ENCODE measurements at places on chromosomes 5 and 9.
A peak's percentile ranks its signal among the peaks of the same experiment; 100 is the strongest.

DNA sequence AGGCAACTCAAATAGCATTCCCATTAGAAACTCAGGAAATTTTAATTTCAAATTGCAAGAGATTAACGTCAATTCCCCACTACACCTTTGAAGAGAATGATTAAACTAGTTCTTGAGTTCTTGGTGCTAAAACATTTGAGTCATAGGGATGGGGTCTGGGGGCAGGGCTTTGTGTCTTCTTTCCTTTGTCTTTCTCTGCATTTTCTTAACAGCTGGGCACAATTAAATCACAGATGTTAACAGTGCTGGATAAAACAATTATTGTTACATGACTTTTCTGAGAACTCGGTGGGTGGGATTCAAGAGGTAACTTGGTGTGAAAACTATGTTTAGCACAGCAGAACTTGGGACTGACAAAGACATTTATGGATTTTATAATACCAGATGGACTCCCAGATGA, 351.9 kb upstream of the TNC start:
- DNase-seq = no peak

DNA sequence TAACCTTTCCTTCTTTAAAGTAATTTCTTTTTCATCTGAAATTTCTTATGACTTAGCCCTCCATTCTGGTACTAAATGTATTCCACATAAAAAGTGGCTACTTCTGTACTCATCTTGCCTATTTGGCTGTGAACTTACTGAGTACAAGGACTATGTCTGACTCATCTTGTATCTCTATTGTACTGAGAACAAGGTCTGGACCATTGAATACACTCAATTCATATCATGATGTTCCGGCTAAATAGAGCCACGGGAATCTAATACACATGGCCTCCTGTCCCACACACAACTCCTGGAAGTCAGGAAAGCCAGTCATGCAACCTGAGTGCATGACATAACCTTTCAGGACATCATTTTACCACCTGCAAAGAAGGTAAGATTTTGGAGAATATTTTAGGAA, 203.9 kb downstream of the PLK2 start:
- no peak for DNase-seq

DNA sequence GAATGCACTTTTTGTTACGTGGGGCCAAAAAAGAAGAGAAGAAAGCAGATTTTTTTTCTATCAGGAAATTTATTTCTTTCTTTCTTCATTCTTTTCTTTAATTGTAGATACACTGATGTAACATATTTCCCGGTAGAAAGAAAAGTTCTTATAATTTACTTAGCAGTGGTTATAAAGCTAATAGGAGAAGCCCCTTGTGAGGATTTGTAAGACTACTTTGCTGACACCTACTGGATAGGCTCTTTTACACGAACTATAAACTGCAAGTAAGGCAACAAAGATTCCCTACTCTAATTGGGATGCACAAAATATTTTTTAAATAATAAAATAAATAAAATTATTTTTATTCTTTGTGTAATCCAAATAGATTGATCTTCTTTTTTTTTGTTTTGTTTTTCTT, 284.4 kb downstream of the DNAH5 start:
- DNase-seq = no peak

DNA sequence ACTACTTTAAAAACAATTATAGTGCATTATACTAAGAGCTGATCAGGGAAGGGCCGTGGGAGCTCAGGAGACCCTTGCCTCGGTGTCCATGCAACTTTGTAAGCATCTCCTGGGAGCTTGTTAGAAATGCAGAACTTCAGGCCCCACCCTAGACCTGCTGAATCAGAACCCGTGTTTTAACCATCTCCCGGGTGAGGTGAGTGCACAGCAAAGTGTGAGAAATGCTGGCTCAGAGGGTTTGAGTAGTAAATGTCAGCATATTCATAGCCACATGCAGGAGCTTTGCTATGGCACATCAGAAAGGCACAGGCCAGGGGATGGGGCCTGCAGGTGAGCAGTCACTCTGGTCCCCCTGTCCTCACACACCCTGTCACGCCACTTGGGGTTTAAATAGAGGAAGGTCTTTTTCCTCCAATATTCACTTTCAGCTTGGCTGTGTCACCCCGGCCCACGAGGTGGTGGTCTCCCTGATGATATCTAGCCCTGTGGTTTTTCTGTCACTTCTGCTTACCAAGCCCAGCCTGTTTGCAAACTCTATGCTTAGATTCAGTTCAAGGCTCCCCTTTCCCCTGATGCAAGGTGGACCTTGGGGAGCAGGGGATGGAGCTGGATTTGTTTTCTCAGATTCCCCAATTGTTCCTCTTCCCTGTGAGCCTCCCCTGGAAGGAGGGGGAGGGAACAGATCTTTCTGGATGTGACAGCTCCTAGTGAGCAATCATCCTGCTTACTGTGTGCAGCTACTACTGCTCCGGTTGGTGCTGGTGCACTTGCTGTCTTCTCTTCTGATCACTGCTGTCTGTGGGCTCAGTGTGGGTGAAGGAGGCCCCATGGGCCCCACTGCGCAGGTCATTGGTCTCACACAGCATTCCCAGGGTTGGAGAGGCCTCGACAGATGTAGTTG, 51.8 kb upstream of the TGFBR1 start:
- no peak for DNase-seq

GRCh38 chr5:162769019-162769418, 668.4 kb upstream of the CCNG1 start:
- no peak for DNase-seq

- DNase-seq = no peak
Observed at GRCh38 chr9:134243778-134244467, 79.6 kb upstream of the RNU6ATAC start.

DNA sequence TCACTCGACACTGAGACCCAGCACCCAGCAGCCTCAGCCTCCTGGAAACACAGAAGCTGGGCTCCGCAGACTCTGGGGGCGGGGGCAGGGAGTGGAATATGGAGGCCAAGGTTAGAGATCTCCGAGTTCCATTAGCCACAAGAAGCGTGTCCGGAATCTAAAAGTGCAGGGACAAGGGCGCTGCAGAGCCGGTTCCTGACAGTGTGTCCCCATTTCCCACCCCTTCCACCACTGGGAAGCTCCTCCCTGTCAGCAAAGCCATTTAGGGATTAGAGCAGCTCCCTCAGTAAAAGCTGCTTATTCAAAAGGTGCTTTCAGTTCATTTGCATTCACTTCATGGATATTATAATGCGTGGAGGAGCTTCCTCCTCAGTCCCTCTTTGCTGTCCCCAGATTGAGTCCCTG, 74.1 kb upstream of the HSPA9 start:
- DNase-seq = no peak

DNA sequence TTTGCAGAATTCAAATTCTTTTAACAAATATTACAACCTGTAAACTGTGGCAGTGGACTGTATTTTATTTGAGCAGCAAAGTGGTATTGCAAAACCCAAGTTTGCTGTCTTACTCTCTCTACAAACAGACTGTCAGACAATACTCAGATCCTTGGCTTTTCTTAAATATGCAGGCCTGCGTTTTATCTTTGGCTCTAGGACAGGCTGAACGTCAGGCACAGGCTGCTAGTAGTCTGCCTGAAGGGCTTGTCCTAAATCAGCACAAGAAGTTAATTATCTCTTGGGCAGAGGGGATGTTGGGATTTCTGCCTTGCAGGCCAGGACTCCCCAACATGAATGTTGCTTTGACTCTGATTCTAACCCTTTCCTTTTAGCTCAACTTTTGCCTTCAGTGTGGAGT, 147.5 kb downstream of the SLIT3 start:
- no peak for DNase-seq

GRCh38 chr9:35732800-35733541, 505 bp downstream of the CREB3 start:
- no peak for DNase-seq

GRCh38 chr5:150780816-150781221, 2.3 kb downstream of the SMIM3 start:
- peak; percentile 85 for DNase-seq

DNA sequence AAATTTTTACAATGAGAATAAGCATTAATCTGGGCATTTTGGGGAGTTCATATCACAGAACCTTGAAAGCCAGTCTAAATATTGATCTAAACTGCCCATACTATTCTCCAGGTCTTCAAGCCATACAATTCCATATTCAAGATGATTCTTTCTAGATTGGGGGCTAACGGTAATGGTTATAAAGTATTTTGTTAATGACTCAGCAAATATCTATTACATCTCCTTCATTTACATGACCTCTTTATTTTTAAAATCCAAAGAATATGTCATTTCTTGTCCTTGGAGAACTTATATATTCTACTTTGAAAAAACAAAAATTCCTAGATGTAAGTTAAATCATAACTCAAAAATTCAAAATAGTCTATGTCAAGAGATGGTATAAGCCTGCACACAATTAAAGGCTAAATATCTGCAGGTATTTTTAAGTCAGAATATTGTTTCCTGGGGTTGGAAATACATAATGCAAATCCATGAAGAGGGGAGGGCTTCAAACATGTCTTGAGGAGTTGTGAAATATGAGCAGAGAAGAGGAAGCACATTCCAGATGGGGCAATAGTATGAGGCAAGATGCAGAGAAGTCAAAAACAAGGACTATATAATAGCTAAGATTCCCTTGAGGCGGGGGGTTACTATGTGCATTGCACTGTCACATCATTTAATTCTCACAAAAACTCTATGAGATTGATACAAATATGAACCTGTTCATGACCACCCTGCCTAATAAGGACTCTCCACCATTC, 526.4 kb downstream of the NR2F1-AS1 start:
- DNase-seq = no peak

DNA sequence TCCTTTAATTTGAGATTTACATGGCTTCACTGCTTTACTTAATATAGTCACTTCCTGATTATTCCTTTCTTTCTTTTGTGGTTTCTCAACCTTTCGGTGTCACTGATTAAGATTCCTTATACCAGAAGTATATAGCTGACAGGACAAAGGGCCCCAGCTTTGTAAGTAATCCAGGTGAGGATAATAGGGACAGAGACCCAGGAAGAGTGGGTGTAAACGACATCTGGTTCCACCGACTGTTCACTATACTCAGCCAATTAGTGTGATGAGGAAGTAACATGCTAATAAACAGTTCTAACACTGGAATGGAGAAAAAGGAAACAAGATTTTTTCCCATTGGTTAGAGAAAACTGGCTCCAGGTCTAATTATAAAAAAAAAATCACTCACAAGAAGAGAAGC, 286.3 kb upstream of the EFNA5 start:
- DNase-seq = no peak

GRCh38 chr5:145980718-145981117, 44.3 kb downstream of the SH3RF2 start:
- no peak for DNase-seq

DNA sequence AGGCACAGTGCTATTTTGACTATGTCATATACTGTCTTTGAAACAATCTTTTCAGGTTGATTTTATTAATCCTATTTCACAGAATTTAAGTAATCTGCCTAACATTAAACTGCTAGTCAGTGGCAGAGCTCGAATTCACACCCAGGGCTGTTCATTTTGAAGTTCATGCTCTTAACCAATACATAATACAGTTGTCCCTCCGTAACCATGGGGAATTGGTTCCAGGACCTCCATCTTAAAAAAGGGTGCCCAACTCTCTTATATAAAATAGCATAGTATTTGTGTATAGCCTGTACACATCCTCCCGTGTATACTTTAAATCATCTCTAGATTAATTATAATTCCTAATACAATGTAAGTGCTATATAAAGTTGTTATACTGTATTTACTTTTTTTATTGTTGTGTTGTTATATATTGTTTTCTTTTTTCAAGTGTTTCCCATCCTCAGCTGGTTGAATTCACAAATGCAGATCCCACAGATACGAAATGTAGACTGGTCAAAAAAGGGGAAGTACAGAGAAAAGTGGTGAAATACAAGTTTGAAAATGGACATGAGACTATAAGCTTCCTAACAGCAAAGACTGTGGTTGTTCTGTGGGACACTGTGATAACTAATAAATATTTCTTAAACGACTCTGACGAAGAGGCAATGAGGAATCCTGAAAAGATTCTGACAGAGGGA, 18.3 kb downstream of the RFX3 start:
- no peak for DNase-seq

- DNase-seq = no peak
Observed at GRCh38 chr9:7293091-7293490, 506.5 kb downstream of the DMAC1 start.

DNA sequence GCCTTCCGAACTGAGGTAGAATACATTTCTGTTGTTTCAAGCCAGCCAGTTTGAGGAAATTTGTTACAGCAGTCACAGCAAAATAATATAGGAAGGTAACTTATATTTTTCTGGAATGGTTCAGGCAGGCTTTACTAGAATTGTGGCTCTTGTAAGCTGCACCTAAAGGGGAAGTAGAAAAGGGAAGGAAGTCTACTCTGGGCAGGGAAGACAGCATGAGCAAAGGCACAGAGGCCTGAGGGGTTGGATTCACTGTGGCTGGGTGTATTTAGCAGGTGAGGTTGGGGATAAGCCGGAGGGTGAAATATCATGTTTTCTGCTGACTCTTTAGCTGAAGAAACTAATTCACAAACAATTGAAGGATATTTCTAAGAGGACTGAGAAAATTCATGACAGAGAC, 183.5 kb downstream of the GAS1 start:
- DNase-seq = no peak

DNA sequence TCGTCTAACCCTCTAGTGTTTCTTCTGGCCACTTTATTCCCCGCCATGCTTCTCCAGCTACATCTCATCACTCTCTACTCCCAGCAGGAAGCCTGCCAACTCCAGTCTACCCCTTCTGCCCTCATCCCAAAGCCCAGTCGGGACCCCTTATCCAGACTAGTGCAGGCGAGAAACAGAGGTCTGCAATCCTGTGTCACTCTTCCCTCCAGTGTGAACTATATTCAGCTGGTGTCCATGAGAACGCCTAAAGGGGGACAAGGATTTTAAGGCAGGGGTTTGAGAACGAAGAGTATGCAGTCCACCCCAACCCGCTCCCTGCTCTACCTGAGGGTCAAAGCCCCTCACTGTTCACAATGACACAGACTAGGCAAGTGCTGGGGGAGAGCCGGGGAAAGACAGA, 41.7 kb upstream of the GABRP start:
- no peak for DNase-seq

GRCh38 chr5:93236807-93237421, 344.1 kb downstream of the NR2F1-AS1 start:
- DNase-seq = no peak

GRCh38 chr9:37353791-37354190, 68.7 kb upstream of the GRHPR start:
- DNase-seq = no peak

GRCh38 chr9:125701351-125701750, 5.7 kb downstream of the MAPKAP1 start:
- DNase-seq = peak; percentile 61

GRCh38 chr5:105304859-105305258, 1742.3 kb upstream of the NUDT12 start:
- DNase-seq = no peak

DNA sequence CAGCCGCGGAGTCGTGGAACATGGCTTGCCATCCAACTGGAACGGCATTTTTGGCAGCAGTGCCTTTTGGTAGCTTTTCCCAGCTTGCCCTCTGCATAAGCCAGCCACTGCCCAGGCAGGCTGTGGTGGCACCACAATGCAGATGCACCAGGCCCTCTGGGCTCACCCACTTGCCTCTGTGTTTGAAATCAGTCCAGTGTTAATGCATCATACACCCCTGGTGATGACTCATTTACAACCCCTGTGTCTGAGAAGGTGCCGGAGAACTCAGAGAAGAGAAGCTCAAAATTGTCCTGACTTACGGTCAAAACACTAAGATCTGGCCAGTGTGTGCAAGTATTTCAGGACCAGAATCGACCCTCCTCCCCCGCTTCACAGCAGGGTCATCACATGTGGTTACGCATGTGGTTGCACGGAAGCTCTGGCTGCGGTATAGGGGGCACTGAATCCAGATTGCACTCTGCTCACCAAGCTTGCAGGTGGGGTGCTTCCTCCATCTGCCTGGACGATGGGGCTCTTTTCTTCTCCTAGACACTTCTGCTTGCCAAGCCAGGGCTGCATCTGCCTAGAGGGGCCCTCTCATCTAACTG, 66.5 kb upstream of the SMIM15 start:
- DNase-seq = no peak

Measured in GM04503 (cell line).